ENCODE measurements at places on chromosomes 12 and 14. TPM values are rescaled to one million over a fixed set of nuclear protein-coding genes. Genes with fewer than 3 reads are reported as not detected.

The ADCK1 gene
- total RNA-seq, result 5.7 TPM

The ART4 gene
- not detected for total RNA-seq

The MYO1H gene
- not detected for total RNA-seq

The TAS2R30 gene
- not detected for total RNA-seq

The KRT6A gene
- 3.2 TPM for total RNA-seq

All from A549 treated with ZK216348 at 1 μM for 4 hours (cell line).